ENCODE measurements at places on chromosomes 12 and 14.

DNA sequence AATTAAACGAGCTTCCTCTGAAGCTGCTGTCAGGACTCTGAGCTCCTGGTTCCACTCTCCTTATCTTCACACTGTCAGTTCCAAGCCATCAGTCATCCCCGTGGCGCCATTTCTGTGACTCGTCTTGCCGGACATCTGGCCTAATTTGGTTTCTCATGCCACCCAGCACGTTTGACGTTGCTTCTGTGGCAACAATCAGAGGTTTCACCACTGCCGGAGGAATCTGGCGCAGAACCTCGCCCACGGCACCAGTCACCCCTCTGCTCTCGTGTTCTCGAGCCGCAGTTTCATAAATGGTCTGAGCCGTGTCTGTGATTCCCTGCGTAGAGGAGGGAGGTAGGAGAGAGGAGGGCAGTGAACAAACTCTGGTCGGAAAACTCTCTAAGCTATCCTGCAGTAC is 29.7 kb downstream of the BDKRB1 start:
- no peak for DNase-seq

DNA sequence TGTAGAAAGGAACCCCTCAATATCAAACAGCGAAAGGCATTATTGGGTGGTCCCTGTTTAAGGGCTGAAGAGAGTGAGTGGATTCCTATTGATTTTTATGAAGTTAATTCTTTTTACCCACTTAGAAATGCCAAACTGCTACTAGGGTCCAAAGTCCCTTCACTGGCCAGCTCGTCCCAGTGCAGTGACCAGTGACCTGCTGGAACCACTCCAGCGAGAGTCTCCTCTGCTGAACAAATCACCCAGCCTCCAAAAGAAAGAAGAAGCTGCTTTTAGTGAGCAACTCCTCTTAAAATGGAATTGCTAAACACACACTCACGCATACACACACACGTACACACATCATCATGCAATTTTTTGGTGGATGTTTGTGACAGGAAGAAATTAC is 198.2 kb upstream of the PLEKHG7 start:
- no peak for DNase-seq

DNA sequence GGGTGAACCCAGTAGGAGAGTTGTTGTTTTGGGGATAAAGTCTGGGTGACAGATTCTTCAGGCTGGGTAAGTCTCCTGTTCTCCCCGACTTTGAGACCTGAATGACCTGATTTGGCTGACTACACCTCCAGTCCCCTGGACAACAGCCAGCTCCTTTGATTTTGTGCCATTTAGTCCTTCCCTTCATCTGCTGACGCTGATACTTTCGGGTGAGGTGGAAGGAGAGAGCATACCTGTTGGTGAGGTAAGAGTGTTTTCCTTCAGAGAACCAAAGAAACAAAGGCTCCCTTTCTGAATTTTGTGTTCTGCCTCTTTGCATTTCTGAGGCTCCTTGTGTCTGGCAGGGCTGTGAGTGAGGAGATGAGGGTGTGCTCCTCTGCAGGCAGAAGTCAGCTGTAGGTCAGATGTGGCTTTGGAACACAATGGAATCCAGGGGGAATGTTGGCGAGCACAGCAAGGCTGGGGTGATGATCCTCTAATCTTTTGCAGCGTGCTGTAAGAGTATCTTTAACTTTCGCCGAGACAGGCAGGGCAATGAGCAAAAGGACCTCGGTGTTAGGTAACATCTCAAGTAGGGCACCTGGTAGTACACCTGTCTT is 12.1 kb downstream of the ETV6 start:
- no peak for DNase-seq

- no peak for DNase-seq
Measured at GRCh38 chr12:120406069-120406468, 31.8 kb upstream of the COX6A1 start.

DNA sequence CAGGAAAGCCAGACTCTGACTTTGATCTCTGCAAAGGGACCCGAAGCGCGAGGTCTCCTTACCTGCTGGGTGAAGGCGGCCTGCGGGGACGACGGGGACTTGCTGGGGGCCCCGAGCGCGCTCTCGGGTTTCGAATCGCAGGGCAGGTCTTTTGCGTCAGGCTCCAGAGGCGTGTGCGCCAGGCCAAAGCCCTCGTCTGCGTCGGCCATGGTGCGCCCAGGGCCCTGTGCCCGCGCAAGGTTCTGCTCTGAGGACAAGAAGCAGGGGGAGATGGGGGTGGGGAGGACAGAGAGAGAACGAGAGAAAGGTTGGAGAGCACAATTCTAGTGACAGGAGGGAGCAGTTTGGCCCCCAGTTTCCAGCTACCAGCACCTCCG is 2.3 kb downstream of the TBX5 start:
- DNase-seq: peak; percentile 75

DNA sequence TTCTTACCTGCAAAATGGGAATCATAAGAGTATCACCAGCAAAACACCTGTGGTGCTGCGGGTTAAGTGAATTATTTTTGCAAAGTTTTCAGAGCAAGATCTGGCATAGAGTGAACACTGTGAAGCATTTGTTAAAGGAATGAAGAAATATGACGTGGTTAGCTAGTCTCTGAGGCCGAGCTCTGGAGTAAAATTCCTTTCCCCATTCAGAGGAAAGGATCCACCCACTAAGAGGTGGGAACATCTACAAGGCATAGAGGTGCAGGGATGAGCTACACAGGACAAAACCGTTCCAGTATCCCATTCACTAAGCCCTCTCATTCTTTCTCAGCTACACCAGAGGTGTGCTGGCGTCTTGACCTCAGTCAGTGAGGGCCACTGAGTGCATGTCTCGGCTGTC is 48.5 kb downstream of the JAG2 start:
- no peak for DNase-seq

- peak; percentile 27 for DNase-seq
Measured at GRCh38 chr12:57965766-57966165, 24.4 kb downstream of the ATP23 start.

DNA sequence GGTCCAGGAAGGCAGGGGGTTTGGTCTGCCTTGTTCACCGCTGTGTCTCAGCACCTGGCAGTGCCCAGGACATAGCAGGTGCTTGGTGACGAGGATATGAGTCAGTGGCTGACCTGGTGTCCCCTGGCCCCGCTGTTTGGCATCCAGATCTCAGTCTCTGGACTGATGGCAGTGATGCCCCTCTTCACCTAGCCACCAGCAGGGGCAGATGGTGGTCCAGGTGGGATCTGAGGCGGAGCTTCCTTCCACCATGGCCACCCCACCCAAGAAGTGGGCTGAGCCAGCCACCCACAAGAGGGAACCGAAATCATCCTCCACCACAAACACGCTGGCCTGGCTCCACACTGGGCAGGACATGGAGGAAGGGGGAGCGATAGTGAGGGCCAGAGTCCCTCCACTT is 16.1 kb upstream of the SH2B3 start:
- no peak for DNase-seq

GRCh38 chr12:119157528-119157927 is 21.2 kb upstream of the HSPB8 start:
- no peak for DNase-seq

- DNase-seq: no peak
Measured at GRCh38 chr14:102431751-102432150, 69.0 kb downstream of the TECPR2 start.

DNA sequence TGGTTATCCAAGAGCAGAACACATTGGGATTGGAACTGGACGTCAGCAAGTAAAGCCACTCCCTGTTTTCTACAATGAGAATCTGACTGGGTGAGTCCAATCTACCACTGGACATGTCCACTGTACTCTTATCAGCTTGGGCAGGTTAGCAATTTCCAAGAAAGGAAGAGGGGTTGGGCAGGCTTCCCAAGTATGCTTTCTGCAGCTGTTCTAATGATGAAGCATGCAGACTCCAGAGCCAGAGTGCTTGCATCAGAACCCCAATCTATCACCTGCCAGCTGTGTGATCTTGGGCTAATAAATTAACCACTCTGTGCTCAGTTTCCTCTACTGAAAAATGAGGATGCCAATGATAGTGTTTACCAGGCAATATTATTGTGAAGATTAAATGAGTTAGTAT is 92.0 kb downstream of the EMP1 start:
- no peak for DNase-seq

DNA sequence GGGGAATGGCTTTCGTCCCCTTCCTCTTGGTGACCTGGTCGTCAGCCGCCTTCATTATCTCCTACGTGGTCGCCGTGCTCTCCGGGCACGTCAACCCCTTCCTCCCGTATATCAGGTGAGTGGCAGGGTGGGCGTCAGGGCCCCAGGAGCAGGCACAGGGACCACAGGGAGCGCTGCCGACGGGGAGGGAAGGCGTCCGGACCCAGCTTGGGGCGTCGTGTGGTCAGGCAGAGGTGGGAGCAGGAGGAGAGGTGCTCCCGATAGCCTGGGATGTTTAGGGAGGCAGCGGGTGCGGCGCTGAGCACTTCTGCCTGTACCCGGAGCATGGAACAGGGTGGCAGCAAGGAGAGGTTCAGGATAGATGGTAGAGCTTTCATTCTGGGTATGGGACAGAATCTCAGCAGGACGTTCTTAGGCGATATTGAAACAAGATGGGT is 444 bp downstream of the DRAM1 start:
- peak; percentile 56 for DNase-seq

GRCh38 chr12:15839041-15839440 is 43.1 kb upstream of the STRAP start:
- DNase-seq: no peak

- peak; percentile 36 for DNase-seq
Measured at GRCh38 chr14:69650948-69651369, 39.6 kb downstream of the SUSD6 start.

- DNase-seq: peak; percentile 57
Measured at GRCh38 chr12:127363392-127363791, 903.6 kb upstream of the TMEM132C start.

GRCh38 chr14:104350463-104351185 is 212.2 kb downstream of the KIF26A start:
- no peak for DNase-seq

DNA sequence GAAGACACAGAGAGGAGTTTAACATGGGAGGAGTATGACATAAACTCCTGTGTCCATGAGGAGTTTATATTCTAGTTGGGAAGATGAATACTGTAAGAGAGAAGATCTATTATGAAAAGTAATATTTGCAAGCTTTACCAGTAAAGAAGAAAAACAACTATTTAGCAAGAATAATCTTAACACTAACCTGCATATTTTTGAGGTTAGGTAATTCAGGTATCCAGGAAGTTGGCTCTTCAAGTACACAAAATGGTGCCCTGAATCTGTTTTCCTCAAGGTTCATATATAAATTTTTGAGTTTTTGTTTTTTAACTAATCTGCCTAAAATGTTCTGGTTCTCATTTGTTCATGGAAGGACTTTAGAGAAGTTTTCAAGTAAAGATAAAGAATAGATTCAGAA is 33.9 kb upstream of the KCNMB4 start:
- DNase-seq: no peak

DNA sequence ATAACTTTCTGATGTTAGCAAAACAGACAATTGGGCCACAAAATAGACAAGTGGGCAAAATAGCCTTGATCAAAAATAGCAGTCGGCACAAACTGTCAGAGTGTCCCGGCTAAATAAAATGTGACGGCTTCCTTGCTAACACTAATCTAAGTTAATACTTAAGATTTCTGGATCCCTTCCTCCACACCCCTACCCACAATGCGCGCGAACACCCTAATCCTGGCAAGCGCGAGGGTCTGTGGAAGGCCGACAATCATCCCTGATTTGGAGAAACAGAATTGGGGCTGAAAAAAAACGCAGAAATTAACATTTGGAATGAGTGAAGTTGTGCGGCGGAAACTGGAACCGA is 489 bp downstream of the CEP290 start:
- DNase-seq: no peak

DNA sequence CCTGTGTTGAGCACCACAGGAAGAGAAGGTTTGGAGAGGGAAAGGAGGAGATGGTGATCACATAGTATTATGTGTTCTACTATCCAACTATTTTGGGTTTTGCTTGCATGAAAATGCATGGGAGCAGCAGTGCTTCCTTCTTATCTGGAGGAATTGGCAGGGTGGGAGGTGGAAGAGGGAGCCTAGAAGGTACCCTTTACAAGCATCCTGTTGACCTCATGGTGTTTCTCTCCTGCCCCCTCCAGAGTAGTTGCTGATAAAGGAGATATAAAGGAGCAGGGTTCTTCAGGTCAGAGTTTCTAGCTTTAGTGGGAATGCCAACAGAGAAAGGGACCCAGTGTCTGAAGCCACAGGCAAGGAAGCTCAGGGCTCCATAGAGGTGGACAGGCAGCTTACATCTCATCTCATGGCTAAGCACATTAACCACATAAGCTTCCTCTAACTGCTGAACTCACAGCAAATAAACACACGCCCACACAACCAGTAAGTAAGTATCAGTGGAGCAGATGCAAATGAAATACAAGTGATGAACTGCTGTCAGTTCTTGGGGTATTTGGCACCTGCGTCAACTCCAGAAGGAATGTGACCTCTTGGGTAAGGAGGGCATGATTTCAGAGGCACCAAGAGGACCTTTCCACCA is 174.2 kb upstream of the SLC38A2 start:
- DNase-seq: peak; percentile 51

GRCh38 chr12:122318607-122319605 is 52.6 kb upstream of the VPS33A start:
- DNase-seq: peak; percentile 66

- peak; percentile 84 for DNase-seq
Measured at GRCh38 chr14:32073537-32074189, 3.4 kb upstream of the ARHGAP5 start.

DNA sequence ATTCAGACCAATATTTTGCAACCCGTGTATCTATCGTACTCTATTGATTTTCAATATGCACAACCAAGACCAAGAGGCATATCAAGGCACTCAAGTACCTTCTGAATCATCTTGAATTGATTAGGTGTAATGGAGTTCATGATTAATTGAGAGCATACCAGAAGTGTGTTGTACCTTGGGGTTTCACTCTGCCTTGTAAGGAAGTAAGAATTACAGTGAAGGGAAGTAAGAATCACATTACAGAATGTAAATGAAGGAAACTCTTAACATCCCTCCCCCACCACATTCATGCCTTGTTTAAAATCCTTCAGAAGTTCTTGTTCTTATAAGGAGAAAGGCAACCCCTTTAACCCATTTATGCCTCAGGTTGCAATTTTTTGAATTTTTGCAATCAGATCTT is 5.4 kb upstream of the MGAT4C start:
- DNase-seq: no peak

- peak; percentile 90 for DNase-seq
Measured at GRCh38 chr12:12007001-12007712, 63.6 kb upstream of the BCL2L14 start.

GRCh38 chr12:122309564-122310121 is 43.3 kb upstream of the VPS33A start:
- no peak for DNase-seq

DNA sequence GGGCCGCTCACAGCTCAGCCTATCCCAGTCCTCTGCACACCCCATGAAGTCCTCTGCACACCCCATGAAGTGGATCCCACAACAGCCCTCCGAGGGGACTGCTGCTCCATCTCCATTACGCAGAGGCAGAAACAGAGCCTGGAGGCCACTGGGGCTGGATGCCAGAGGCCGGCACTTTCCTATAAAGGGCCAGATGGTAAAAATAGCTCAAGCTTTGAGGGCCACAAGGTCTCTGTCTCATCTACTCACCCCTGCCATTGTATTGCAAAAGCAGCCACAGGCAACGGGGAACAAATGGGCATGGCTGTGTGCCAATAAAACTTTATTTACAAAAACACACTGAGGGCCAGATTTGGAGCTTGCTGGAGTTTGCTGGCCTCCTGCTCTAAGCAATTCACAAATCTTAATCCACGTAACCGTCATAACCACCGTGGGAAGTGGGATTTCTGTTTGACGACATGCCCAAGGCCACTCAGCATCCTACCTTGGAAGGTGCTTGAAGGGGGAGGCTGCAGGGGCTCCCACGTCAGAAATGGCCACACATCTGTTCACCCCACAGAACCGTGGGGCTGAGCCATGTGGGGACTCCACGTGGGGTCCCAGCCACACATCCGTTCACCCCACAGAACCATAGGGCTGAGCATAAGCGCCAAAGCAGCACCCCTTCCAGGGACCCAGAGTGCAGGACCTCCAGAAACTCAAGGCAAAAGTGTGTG is 92.0 kb downstream of the NCOR2 start:
- no peak for DNase-seq
